ENCODE measurements at places on chromosomes 4 and X.

- DNase-seq = peak; percentile 29
Measured at GRCh38 chr4:169239221-169239905, 31.4 kb downstream of the SH3RF1 start.

DNA sequence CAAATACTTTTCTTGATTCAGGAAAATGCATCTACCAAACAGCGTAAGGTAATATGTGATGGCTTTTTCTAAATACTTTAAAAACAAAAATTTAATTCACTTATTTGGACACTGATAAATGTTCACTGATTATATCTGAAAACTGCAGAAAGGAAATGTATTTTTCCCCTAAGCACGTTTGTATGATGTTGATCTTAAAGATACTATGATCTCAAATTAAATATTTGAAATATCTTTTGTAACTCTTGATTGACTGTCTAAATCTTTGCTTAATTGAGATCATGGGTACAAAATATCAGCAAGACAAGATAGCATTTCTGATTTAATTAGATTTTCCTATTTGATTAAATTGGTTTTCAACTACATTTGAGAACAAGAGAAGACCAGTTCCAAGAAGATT, 281.0 kb upstream of the UGT8 start:
- no peak for DNase-seq

DNA sequence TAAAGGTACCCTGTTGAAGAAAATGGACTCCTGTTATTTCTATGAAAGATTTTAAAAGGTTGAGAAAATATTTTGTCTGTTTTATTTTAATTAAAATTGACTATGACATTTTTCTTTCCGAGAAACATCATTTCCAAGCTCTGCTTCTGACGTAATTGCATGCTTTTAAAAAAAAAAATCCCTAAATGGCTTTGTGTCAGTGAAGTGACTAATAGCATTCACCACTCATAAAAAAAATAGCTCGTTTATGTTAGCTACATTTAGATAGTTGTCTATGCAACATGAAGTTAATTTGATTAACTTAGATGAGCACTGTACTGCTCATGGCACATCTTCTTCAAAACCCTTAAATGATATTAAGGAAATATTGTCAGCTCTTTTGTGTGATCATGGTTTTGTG, 105.1 kb upstream of the KLHL13 start:
- no peak for DNase-seq

DNA sequence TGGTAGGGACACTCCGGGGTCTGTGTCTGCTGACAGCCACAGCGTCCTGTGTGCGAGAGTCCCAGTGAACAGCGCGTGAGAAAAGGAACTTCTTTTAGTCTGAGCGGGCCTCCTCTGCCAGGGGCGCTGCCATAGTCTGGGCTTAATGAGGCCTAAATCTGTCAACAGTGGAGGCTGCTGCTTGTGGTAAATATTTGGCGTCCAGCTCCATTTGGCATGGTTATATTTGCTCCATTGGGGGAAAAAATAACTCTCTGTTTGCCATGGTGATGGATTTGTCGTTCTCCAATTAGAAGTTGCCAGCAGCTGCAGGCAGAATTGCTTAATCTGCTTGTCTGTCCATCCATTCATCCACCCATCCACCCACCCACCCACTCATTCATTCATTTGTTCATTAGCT, 71.4 kb upstream of the PSAPL1 start:
- no peak for DNase-seq

- peak; percentile 66 for DNase-seq
Measured at GRCh38 chr4:117983541-117984365, 50.5 kb upstream of the NDST3 start.

GRCh38 chr4:173214231-173214630, 45.6 kb downstream of the GALNT7 start:
- no peak for DNase-seq

- DNase-seq = peak; percentile 47
Measured at GRCh38 chr4:177770776-177771175, 328.5 kb upstream of the AGA start.

DNA sequence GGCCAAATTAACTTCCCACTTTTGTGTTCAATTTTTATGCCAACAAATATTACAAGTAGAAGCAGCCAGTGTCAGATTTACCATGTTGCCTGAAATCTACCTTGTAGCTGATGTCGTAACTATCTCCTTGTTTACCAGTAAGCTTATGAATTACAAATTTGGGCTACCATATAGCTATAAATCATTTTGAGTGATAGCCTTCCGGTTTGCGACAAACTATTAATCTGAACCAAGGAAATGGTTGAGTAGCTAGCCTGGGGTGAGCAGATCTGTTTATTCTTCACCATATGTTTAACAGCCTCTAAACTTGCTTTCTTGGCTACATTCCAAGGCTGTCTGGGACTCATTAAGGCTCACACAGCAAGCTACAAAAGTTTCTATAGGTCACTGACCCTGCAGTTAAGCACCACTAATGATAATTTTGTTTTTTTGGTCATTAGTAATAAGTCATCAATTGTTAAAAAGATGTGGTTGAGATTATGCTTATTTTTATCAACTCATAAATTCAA, 218.7 kb upstream of the SPOCK3 start:
- DNase-seq = no peak

DNA sequence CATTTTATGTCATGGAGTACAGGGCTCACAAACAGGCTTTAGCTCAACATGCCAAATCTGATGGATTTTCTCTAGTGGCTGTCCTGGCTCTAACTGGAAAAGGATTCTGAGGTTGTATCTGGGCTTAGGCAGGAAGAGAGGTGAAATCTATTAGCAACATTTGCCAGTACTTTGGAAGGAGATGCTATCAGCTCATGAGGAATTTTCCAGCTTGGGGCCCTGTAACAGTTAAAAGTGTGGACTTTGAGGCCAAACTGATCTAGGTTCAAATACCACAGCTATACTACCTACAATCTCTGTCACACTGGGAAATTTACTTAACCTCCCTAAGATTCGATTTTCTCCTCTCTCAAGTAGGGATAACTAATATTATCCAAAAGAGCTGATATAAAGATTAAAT, 119.0 kb upstream of the HCCS start:
- no peak for DNase-seq

DNA sequence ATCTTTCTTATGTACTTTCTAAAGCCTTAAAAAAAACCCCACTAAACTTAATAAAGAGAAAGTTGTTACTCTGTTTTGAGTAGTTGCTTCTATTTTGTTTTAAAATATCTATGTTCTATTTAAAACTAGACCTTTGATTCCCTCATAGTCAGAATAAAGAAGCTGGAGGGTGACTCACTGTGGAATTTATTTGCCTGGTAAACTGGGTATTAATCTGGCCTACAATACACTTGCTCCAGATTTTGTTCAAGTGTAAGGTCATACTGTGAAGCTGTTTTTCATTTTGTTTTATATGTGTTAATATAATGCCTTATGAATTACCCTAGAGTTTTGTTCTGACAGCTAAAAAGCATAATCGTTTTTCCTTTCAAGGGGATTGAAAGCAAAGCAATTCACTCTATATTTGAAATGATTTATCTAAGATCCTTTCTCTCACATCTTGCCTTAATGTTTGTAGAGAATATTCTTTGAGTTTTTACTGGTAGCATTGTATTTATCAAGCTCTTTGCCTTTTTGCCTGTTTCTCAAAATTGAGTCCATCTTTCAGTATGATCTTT, 277.4 kb upstream of the PITX2 start:
- peak; percentile 45 for DNase-seq

GRCh38 chr4:70607334-70607853, 15.3 kb downstream of the AMBN start:
- no peak for DNase-seq

- DNase-seq = peak; percentile 93
Measured at GRCh38 chr4:156321203-156321602, 367.5 kb upstream of the CTSO start.

DNA sequence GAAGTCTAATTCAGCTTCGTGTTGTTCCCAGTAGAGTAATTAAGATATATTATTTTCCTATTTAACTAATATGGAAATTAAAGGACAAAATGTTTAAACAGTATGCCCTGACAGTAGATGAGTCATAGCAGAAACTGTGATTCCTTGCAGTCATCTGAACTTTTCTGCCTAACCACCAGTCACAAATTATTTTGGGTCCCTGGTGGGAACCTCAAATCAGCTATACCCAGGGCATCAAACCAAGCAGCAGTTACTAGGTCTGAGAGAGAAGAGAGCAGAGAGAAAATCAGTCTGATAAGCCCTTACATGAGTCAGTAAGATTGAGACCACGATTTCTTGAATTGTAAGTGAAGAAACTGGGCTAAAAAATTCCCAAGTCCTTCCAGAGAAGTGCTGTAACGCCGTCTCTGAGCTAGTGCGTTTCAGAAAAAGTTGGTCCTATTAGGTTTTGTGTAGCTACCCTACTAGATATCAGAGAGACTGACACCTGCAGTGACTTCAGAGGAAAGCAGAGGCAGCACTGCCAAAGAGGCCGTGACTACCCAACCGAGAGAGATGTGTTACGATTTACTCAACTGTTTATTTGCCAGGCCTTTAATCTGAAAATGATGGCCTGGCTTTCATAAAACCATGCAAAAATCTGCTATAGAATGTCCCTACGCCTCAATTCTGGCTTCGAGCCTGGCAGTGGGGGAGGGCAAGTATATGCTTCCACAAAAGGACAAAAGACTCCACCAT, 21.7 kb upstream of the GPM6A start:
- no peak for DNase-seq

DNA sequence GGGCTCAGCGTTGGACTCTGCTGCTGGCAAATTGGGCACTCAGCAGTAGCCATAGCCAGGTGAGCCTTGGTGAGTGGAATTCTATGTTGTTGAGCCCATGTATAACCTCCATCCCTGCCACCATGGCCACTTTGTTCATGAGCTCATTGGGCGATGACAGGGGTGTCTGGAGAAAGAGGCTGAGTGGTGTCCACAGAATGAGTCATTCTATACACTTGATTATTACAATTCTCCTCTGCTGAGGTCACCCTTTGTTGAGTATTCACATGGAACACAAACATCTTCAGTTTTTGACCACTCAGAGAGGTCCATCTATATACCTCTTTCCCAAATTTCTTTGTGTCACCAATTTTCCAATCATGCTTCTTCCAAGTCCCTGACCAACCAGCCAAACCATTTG, 1341.7 kb downstream of the PCDH7 start:
- no peak for DNase-seq

GRCh38 chr4:173319696-173320095, 14.5 kb downstream of the HMGB2 start:
- DNase-seq = peak; percentile 20

GRCh38 chr4:33160126-33160525, 2440.0 kb downstream of the PCDH7 start:
- peak; percentile 61 for DNase-seq

DNA sequence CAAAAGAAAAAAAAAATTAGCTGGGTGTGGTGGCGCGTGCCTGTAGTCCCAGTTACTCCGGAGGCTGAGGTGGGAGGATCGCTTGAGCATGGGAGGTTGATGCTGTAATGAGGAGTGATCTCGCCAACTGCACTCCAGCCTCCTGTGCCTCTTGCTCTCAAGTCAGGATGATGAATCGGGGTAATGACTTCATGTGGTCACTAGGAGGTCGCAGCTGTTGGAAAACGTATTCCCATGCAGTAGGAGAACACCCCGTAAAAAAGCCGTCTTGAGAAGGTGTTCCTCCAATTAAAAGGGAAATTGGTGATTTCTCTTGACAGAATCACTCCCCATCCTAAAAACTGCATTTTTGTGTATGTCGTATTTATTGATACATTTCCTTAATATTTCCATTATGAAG, 2.2 kb downstream of the CCNB3 start:
- DNase-seq = no peak

Data from fibroblast of upper back skin (primary cell).